ENCODE measurements at places on chromosomes 2 and 18.

DNA sequence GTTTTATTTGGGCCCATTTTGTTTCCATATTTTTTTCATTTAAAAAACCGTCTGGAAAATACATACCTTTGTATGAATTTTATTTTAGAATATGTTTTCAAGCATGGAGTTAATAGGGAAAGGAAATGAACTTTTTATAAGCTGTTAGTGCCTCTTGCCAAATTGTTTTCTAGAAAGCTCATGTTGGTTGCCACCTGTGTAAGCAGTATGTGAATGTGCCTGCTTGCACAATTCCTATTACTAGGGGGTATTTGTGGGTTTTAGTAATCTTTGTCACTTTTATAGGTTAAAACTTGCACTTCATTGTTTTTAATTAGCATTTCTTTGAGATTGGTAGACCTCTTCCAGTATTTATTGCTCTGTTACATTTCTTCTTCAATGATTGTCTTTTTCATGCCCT lies 107.3 kb downstream of the TANC1 start:
- DNase-seq, result peak; percentile 61

GRCh38 chr2:220962556-220962955 lies 609.5 kb downstream of the EPHA4 start:
- peak; percentile 72 for DNase-seq

DNA sequence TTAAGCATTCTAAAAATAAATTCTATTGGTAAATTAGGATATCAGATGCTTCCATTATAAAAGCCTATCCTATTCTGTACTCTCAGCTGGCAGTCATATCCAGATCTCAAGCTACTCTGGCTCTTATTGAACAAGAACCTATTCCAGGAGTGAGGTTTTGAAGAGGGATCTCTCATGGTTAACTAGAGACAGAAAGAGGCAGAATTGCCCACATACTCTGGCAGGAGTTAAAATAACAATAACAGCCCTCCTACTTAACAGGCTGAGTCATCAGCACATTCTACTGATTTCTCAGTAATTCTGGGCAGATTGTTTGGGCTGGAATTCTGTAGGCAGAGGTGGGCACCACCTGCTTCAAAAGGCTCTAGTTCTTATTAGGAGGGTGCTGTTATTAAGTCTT lies 142.0 kb upstream of the UNC80 start:
- DNase-seq, result peak; percentile 84

GRCh38 chr2:141331127-141331526 lies 799.7 kb downstream of the LRP1B start:
- DNase-seq, result peak; percentile 76

DNA sequence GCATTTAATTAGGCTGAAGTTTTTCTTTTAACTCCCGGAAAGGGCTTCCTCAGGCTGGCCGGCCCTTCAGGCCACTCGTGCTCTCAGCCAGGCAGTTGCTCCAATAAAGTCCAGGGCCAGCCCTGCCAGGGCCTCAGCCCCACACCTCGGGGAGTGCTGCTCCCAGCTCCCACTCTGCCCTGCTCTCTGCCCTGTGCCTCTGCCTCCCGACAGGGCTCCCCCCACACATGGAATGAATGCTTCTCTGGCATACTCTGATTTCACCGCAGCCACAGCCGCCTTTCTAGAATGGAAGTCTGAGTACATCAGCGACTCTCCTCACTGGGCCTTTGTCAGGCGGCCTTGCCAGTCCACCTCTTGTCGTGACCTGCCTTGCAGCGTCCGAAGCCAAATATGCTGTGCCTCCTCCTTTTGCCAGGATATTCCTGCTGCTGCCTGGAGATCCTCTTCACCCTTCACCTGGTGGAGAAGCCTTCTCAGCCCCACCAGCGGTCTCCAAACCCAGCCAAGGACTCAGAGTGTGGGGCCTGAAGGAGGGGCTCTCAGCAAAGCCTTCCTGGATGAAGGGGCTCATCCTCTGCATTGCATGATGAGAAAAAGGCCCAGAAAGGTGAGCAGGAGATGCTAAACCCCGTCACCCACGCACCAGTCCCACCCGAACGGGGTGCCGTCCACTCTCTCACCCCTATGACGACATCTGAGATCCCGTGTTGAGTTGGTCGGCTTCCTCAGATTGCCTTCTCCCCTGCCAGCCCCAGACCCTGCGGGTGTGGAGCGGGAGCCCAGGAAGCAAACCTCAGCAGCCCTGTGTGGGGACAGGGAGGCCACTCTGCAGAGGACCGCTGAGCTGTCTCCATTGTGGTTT lies 472.7 kb upstream of the HS6ST1 start:
- DNase-seq, result no peak

- DNase-seq, result no peak
Observed at GRCh38 chr2:60521626-60522025, 31.8 kb downstream of the BCL11A start.

GRCh38 chr2:207352978-207353671 lies 176.6 kb upstream of the CREB1 start:
- DNase-seq, result no peak

DNA sequence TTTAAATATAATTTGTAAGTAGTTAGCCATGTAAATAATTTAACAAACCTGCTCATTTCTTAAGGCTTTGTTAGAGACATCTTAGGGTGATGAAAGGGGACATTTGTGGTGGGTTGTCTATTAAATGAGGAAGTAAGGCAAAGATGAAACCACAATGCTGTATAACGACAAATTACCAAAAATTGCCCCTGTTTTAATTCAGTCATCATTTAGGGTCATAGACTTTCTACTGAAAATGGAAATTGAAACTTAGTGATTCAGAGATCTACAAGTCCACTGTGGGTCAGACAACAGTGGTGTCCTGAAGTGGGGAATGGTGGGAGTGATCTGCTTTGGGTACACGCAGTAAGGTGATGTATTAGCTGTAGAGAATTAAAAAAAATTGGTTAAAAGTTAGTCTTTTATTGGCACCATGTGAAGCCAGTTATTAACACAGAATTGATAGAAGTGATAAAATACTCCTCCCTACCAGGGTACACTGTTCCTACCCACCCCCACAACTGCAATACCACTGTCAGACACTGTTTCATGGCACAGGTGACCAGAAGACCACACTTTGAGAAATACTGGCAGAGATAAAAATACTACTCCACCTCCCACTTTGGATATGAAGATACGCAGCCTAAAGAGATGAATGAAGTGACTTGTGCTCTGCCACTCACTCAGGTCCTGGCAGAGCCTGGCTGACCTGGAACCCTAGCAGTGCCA lies 13.4 kb downstream of the CERS6 start:
- no peak for DNase-seq

GRCh38 chr2:168300460-168300859 lies 53.1 kb upstream of the STK39 start:
- DNase-seq, result peak; percentile 39

DNA sequence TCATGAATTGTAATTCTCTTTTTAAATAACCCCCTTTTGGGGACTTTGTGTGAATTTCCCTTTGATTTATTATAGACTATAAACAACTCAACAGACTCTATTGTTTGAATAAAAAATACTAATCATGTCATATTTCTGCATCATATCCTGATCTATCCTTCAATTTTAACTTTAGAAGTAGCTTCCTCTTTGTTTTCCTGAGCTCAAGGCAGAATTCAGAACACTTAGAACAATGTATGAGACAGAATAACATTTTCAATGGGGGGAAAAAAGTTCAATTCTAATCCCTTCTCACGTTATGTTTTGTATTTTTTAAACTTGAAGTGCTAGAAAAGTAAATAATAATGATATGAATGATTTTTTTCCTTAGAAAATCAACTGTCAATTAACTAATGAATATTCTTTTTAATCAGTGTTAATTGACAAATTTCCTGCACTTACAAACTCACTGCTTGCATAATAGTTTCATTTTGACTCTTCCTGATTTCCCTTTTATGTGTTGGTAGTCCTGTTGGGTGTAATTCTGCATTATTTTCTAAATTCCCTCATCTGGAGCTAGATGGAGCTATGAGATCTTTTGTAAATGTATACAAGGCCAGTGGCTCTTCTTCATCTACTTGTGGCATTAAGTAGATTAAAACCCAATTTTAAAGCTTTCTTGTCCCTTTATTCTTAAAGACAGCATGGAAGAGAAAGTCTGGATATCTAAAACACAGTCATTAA lies 326.1 kb downstream of the PARD3B start:
- peak; percentile 30 for DNase-seq

GRCh38 chr2:196315388-196316049 lies 144.1 kb upstream of the STK17B start:
- peak; percentile 70 for DNase-seq

GRCh38 chr2:241835611-241836010 lies 23.1 kb downstream of the PDCD1 start:
- DNase-seq, result peak; percentile 24

All from astrocyte (in vitro differentiated cells and primary cell).